ENCODE measurements at places on chromosomes 4 and X.

DNA sequence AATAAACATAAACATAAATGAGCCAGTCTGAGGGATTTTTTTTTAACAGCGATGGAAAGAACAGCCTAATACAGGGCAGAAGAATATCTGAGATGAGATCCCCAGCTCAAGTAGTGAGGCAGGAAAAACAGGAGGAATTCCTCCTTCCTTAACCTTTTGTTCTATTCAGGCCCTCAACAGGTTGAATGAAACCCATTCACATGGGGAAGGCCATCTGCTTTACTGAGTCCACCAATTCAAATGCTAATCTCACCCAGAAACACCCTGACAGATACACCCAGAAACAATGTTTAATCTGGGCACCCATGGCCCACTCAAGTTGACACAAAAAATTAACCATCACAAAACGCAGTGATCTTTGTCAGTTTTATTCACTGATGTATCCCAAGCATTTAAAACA lies 45.5 kb downstream of the SMIM31 start:
- no peak for DNase-seq

GRCh38 chr4:7632341-7632740 lies 197.6 kb upstream of the PSAPL1 start:
- DNase-seq = no peak

DNA sequence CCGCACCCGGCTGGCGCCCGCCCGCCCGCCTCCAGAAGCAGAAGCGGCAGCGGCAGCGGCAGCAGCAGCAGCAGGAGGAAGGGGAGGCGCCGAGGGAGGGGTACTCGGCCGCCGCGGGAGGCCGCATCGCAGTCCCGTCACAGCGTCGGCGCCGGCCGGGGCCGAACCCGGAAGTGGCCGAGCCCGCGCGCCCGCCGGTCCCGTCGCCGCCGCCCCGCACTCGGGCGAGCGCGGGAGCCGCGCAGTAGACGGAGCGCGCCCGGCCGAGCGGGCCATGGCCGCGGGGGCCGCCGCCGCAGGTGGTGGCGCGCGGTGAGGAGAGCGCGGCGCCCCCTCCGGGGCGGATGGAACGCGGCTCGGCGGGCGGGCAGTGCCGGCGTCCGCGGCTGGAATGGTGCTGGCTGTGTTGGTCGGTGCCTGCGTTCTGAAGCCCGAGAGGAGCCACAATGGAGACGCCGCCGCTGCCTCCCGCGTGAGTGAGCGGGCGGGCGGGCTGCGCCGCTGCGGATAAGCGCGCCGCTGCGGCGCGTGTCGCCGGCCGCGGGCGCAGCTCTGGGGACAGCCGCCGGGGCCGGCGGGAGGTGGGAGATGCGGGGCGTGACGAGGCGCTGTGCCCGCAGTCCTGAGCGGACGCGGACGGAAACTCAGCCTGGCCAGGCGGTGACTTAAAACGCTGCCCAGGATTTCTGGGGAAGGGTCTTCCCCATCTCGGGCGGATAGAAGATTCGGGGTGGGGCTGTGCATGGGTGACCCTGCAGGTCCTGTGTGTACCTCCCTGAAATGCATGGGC lies at the start of gene KLHL2:
KLHL2 (plus strand) TSS at position 131 of the 790 bp plus-strand sequence; CDS start at position 447, 316 bp downstream.
- DNase-seq = peak; percentile 34

DNA sequence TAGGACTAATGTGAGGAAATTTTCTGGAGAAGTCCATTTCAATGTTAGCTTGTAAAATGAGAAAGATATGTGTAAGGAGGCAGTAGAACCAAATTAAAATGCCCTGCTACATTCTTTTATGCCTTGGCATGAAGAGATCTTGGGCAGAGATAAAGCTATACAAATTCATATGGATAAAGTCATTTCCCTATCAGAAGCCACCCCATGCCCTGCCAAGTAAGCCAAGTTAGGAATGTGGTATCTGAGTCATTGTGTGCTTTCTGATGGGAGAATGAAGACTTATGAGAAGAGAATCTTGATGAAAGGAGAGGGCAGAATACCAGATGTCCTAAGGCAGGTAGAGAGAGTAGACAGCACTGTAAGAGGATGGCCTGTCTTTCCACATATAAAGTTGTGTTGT lies 83.7 kb downstream of the TEX13A start:
- DNase-seq = no peak

- DNase-seq = no peak
These were observed 554.6 kb downstream of the INPP4B start for GRCh38 chr4:142291299-142292050.

DNA sequence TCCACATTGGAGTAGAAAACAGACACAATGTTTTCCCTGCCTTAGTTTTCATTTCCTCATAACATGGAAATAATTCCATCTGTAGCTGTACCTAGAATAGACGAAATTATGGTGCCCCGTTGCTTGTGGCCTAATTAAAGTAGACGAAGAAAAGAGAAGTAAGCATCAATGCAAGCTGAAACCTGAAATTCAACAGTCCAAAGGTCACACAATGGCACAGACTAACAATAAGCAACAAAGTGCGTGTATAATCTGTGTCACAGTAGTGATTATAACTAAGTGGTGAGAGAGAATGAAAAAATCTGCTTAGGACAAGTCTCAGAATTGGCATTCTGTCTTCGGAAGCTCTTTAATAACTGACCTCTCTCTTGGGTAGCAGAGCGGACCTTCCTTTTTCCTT lies 24.3 kb downstream of the MAGEB17 start:
- DNase-seq = no peak

DNA sequence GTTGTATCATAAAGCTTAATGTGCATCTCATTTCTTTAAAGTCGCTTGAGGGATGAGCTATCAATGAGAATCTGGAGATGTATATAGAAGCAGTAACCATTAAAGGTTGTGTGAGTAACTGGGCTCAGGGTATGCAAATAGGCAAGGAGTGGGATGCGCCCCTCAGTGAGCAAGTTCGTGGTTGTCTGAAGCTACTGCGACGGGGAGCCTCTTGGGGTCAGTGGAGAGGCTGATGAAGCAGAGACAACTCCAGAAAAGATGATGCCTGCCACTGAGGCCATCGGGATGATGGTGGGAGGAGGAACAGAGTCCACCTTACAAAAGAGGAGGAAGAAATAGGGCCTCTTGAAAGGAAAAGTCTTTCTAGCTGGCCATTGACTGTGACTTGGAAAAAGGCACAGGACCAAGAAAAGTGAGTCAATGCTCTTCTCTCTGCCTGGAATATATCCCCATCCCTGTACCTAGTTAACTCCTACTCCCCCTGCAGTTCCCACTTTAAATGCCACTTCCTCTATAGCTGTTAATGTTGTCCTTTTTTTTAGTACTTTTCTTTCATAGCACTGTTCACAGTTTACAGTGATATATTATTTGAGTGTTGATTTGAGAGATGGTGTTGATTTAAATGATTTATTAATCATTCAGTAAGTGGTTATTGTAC lies 51.4 kb upstream of the LSM6 start:
- DNase-seq = no peak

GRCh38 chr4:98801259-98801725 lies 127.6 kb downstream of the EIF4E start:
- no peak for DNase-seq

GRCh38 chr4:147658501-147658900 lies 25.5 kb downstream of the PRMT9 start:
- DNase-seq = no peak

GRCh38 chr4:146486565-146486964 lies 35.2 kb downstream of the SLC10A7 start:
- DNase-seq = no peak

GRCh38 chr4:68963374-68963773 lies 11.8 kb upstream of the UGT2A3 start:
- DNase-seq = no peak

GRCh38 chr4:98314791-98315565 lies 53.8 kb downstream of the RAP1GDS1 start:
- DNase-seq = no peak

DNA sequence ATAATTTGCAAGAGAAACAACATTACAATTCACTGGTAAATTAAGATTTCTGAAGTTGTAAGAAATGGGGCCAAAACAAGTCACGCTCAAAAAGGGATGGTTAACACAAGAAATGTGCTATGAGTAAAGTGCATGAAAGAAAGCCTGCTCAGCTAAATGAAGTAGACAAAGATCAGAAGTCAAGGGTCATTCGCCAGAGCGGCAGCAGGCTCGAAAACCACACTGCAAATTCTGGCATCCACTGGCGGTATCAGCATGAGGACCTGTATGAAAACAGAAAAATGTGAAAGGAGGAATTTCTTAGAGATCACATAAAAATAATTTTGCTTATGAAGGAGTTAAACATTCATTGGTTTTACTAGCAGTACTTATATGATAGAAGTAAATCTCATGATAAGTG lies 49.6 kb downstream of the FBXL5 start:
- no peak for DNase-seq

DNA sequence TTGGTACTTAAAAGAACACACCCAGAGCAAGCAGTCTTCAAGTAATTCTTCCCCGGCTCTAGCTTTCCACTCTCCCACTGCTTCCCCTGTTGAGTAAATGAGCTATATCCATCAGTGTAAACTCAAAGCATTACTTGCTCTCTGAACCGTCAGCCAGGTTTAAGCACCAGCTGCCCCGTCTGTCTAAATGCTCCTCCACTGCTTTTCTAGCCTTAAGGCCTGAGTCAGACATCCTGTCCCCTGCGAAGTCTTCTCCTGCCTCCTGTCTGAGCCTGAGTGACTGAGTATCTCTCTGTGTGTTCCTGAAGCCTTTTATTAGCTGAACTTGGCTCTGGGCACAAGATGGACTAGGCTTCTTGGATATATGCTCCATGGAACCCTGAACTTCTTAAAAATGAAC lies 205.1 kb downstream of the STK32B start:
- DNase-seq = no peak

GRCh38 chr4:87309625-87310024 lies 13.1 kb downstream of the HSD17B13 start:
- no peak for DNase-seq

- DNase-seq = no peak
These were observed 5.5 kb upstream of the ATP2B3 start for GRCh38 chrX:153511784-153512500.

- no peak for DNase-seq
These were observed 34.4 kb downstream of the TMSB4X start for GRCh38 chrX:13009273-13009672.

DNA sequence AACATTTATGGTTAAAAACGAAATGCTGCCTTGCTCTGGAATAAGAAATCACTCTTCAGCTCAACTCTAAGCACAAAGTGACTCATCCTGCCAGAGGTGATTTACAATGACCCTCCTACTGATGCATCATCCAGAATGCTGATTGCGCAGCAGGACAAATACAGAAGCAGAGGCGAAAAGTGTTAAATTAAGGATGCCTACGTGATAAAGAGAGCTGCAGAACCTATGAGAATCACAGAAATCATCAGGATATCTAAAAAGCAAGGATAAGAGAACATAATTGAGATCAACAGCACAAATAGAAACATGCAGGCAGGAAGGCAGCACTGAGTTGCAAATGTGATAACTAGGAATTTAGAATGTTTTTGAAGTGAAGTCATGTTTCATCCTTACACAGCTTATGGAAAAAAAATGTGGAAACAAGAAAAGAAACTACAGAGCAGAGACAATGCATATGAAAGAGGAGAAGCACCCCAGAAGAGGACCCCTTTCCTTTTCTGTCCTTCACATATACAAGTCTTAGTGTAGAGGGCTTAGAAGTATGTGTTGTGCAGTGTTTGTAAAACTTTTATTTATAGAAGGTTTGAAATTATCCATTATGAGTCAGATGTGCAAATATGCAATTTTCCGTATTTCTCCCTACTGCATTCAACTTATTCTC lies 188.4 kb downstream of the SLC7A11 start:
- DNase-seq = peak; percentile 9

- DNase-seq = no peak
These were observed 61.3 kb downstream of the NPNT start for GRCh38 chr4:105956569-105956968.

GRCh38 chr4:1407657-1408333 lies 1.6 kb upstream of the NKX1-1 start:
- DNase-seq = no peak

DNA sequence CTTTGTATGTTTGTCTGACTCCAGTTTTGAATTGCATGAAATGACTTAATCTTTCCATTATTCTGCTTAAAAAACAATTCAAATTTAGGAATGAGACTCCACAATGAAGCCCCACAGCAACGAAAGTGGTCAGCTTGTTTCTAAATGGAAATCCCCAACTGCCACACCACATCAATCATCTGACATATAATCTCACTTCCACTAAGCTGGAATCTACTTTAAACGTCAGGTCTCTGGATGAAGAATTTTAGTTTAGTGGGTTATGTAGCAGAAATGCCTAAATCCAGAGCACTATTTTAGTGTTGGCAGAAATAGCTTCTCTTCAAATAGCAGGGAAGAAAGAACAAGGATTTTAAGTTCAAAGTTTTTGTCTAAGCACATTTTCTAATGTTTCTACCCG lies 1.7 kb upstream of the BMP2K start:
- no peak for DNase-seq

GRCh38 chr4:74610491-74610890 lies 165.6 kb downstream of the AREG start:
- DNase-seq = no peak

DNA sequence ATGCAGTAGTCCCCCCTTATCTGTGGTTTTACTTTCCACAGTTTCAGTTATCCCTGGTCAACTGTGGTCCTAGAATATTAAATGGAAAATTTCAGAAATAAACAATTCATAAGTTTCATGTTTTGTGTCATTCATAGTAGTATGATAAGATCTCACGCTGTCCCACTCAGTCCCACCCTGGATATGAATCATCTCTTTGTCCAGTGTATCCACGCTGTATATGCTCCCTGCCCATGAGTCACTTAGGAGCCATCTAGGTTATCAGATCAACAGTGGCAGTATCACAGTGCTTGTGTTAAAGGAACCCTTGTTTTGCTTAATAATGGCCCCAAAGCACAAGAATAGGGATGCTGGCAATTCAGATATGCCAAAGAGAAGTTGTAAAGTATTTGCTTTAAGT lies 16.2 kb upstream of the SYTL4 start:
- DNase-seq = no peak

GRCh38 chr4:1206299-1207156 lies 34.1 kb upstream of the SPON2 start:
- DNase-seq = no peak

DNA sequence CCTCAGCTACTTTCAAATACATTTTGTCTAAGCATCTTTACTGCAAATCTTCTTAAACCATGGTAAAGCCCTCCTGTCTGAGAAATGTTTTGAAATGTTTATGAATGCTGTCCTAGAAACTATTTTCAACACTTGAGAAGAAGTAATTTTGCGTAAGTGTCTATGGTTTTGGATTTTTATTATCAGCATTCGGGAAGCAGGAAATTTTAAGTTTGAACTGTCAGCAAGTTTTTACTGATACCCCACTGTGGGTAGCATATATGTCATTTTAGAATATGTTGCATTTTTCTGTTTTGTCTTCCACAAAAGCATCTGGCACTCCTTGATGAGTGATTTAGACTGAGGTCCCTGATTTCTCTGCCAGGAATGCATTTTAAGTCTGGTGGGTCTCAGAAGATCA lies 302.4 kb upstream of the GIMD1 start:
- DNase-seq = no peak

GRCh38 chr4:91032725-91033445 lies 905.7 kb downstream of the CCSER1 start:
- no peak for DNase-seq

DNA sequence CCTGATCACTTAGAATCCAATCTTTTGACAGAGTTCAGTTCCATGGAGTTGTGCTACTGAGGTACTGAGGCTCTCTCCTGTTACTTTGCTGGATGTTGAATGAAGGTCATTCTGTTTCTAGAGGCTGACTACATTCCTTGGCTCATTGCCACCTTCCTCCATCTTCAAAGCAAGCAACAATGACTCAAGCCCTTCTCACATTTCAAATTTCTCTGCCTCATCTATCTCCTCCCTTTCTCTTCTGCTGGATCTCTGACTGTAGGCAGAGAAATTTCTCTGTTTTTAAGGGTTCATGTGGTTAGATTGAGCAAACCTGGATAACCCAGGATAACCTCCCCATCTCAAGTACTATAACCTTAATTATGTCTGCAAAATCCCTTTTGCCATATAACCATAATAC lies 775.4 kb downstream of the STPG2 start:
- DNase-seq = no peak
